ENCODE measurements at places on chromosomes 1 and 21.

- DNase-seq = no peak
Measured at GRCh38 chr1:12473596-12474362, 144.2 kb downstream of the DHRS3 start.

- no peak for DNase-seq
Measured at GRCh38 chr1:61358770-61359455, 276.6 kb downstream of the NFIA start.

DNA sequence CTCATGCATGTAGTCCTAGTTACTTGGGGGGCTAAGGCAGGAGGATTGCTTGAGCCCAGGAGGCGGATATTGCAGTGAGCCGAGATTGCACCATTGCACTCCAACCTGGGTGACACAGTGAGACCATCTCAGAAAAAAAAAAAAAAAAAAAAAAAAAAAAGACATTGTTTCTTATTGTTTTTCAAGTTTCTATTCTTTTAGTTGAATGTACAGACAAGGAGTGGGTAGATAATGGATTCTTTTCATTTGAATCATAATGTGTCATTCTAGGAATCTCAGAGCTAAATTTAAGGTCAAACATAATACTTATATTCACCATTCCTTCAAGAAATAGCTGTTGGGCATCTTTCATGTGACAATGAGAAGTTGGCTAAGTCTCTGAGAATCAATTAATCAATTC is 157.0 kb upstream of the C21orf91 start:
- DNase-seq = no peak

- no peak for DNase-seq
Measured at GRCh38 chr1:1268284-1268682, 5.4 kb downstream of the UBE2J2 start.

- DNase-seq = no peak
Measured at GRCh38 chr1:32341971-32342370, 5.9 kb upstream of the MARCKSL1 start.

- DNase-seq = no peak
Measured at GRCh38 chr1:61925591-61926298, 183.5 kb downstream of the PATJ start.

DNA sequence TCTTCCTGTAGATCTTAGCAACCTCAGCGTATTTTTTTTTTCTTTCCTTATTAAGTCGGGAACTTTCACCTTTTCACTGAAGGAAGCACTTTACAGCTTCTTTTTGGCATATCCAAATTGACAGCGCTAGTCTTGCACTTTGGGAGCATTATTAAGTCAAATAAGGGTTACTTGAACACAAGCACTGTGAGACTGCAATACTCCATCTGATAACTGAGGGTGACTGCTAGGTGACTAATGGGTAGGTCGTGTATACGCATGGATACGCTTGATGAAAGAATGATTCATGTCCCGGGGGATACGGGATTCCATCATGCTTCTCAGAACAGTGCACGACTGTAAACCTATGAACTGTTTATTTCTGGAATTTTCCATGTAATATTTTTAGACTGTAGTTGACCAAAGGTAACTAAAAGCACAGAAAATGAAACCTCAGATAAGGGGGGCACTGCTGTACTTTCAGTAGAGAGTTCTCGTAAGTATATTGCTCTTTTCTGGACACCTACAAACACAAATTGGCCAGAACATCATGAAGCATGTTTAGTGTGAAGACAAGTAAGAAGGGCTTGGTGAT is 364.7 kb downstream of the SMYD3 start:
- peak; percentile 64 for DNase-seq

- no peak for DNase-seq
Measured at GRCh38 chr1:50611675-50612074, 188.4 kb upstream of the DMRTA2 start.

GRCh38 chr1:27473755-27474154 is 16.2 kb downstream of the WASF2 start:
- no peak for DNase-seq

DNA sequence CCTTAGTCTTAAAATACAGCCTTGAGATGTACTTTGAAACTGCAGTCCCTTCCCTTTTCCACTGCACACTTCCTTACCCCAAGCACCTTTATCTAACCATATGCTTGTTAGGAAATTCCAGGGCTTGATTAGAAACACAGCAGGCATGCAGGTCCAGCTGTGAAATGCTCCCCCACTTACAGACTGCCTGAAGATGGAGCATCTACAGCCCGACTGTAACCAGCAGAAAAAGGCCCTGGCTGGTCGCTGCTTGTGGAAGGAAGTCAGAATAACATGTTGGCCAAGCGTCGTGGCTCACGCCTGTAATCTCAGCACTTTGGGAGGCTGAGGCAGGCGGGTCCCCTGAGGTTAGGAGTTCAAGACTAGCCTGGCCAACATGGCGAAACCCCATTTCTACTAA is 37.2 kb downstream of the VN1R5 start:
- DNase-seq = no peak

GRCh38 chr1:28282426-28283407 is 23.4 kb downstream of the SESN2 start:
- DNase-seq = no peak

- DNase-seq = no peak
Measured at GRCh38 chr21:37207441-37208009, 59.6 kb downstream of the VPS26C start.

DNA sequence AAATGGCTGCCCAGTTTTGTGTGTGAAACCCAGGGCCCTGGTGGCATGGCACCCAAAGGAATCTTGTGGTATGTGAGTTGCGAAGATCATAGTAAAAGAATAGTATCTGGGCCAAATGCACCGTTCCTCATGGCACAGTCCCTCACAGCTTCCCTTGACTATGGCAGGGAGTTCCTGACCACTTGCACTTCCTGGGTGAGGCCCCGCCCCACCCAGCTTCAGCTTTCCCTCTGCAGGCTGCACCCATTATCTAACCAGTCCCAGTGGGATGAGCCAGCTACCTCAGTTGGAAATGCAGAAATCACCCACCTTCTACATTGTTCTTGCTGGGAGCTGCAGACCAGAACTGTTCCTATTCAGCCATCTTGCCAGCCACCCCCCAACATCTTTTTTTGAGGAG is 63.0 kb downstream of the SLC5A9 start:
- no peak for DNase-seq

GRCh38 chr1:175901076-175901836 is 157.9 kb upstream of the TNR start:
- no peak for DNase-seq

DNA sequence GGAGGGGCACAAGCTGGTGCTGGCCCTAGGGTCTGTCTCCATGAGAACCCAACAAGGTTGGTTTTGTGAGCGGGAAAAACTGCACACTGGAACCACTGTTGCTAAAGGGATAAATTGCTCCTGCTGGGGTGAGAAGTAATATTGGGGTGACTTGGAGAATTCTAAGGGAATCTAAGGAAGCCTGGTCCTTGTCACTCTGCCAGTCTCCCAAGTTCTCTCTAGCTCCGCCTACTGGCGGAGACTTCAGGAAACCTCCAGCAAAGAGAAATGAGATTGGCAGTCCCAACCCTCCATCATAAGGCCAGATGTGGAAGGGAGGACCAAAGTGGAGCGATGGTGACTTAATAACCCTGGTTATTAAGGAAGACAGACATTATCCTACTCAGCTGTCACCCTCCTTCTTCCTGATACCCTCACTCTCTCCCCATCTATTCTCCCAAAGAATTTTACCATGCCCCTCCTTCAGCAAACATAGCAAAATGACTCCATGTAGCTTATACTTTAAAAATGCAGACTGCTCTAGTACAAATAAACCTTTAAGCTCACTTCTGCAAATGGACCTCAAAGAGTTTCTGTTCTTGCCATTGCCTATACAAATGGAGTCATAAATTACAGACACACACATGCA is 2.7 kb downstream of the LCE1F start:
- DNase-seq = no peak

GRCh38 chr1:38152351-38153065 is 105.9 kb upstream of the POU3F1 start:
- no peak for DNase-seq

DNA sequence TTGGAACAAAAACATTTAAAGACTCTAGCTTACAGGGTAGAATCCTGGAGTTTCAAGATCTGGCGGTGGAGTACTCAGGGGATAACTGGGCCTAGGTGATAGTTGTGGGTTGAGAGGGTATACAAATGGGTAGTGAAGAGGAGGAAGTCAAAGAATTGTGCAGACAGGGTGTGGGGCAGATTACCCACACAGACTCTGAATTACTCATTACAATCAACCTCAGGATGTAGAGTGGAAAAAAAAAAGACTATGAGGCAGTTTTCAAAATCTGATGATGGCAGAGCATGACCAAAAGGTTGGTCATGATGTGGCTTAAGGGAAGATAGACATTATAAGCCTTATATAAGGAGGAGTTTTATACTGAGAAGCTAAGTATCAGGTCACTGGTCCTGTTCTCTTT is 44.1 kb upstream of the GLIS1 start:
- DNase-seq = no peak

- peak; percentile 11 for DNase-seq
Measured at GRCh38 chr1:100539836-100540536, 2.0 kb downstream of the GPR88 start.

DNA sequence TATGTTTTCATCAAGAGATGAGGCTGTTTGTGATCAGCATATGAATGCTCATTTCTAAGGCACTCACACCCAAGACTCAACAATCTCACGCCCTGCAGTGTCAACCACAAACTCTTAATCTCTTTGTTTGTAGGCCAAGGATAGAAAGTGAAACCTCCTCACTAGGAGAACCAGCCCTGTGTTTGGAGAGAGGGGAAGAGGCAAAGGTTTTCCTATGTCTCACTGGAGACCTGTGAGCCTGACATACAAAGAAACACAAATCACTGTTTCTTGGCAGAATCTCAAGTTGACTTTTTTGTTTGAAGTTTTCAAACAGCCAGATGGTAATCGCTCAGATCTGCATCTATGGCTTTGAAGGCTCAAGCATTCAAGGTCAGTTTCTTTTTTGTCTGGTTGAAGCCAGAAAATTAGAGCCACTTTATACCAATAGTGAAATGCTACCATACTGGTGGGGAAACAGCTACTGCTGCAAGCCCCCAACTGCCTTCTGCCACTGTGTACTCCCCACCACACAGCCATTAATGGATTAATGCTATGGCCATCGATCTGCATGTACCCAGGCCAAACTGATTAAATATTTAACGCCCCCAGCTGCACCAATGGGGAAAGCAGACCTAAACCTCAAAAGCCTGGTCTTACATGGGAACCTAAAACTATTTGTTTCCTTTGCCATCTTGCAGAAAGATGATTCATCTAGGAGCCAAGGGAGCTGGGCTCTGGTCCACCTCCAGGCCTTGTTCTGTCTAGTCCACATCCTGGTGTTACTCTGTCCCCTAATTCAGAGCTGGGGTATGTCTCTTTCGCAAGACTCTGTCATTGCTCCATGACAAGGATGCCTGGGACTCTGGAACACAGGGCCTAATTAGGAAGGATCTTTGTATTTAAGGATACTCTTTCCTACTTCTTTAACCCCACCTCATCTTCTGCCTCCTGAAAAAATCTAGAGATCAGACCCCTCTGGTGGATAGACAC is 16.3 kb downstream of the PDZK1 start:
- peak; percentile 60 for DNase-seq

DNA sequence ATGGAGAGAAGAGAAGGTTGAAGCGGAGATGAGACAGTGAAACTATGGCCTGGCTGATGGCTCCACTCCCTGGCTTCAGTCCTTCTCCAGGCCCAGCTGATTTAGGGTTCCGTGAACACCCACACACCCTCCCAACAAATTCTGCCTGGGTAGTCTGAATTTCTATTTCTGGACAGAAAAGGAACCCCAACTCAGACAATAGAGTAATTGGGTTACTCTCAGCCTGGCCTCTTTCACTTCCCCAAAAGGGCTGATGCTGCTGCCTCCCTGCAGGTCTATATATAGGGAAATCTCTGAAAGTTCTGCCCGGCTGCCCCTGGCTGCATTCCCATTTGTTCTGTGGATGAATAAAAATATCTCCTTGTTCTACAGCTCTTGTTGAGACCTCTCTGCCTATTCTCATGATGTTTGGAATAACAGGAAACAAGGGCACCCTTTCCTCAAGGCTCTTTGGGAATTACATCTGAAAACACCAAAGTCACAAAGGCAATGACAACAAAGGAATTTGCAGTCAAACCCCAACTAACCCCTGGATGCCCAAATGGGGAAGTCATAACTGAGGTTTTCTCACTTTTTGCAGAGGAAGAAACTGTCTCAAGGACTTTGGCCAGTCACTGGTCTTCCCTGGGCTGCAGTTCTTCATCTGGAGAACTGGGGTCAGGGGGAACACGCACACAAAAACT is 11.4 kb upstream of the ZSCAN20 start:
- DNase-seq = no peak

- DNase-seq = no peak
Measured at GRCh38 chr1:26330276-26330675, 12.5 kb downstream of the CD52 start.

DNA sequence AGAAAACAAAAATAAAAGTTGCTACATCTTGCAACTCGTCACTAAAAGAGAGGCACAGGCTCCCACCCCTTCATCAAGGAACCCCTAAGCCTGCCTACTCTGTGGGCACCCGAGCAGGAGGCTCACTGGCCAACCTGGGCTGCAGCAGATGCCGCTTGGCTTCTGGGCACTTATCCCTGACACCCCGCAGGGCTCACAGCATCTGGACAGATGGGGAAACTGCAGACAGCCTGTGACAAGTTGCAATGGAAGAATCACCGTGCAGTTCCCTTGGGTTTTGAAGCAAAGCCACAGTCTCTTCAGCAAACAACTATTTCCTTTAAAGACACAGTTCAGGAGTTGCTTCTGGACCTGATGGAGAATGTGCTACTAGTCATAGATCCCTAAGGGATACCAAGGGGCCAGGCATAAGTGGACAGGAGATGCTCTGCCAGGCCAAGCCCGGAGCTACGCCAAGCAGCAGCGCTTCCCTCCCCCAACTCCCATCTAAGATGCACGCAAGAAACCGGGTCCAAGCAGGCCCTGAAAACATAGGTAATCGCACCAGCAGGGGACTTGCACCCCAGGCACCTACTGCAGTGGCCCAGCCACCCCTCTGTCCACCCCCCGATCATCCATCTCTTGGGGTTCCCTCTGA is 170.6 kb downstream of the NPHP4 start:
- no peak for DNase-seq

GRCh38 chr1:71738256-71738655 is 544.1 kb downstream of the NEGR1 start:
- DNase-seq = no peak

- DNase-seq = no peak
Measured at GRCh38 chr1:182875889-182876288, 36.7 kb downstream of the DHX9 start.

- no peak for DNase-seq
Measured at GRCh38 chr1:116396769-116397168, 23.7 kb downstream of the ATP1A1 start.

- no peak for DNase-seq
Measured at GRCh38 chr1:7842517-7842916, 10.3 kb downstream of the UTS2 start.

DNA sequence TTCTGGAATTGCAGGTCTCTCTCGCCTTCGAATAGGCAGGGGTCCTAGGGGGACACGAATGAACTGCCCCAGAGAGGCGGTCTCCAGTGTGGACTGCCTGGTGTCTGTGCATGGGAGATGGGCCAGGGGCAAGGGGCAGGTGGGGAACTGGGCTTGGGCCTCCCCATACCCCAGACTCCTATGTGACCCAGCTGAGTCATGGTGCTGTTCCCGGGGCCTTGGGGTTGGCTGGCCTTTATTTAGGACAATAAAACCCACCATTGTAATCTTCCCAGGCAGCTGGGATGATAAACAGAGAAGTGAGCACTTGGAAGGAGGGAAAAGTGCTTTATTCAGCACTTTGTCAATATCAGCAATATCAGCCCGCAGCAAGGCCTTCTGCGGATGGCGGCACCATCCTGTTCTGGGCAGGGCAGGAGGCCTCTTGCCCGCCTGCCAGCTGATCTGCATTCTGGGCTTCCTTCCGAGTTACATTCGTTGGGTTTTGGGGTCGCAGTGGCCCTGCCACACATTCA is 209.0 kb upstream of the TMEM51 start:
- DNase-seq = peak; percentile 29

GRCh38 chr1:224472806-224473205 is 38.2 kb upstream of the WDR26 start:
- no peak for DNase-seq
